Heart left ventricle (tissue), 16 donors: ENCODE measurements at places on chromosomes 4 and X. TPM values are rescaled to one million over a fixed set of nuclear protein-coding genes. Genes with fewer than 3 reads are reported as not detected.

The UNC5C gene
- 0.69 TPM for polyA plus RNA-seq

The FMR1 gene
- polyA plus RNA-seq = 19.1 TPM

The SPP1 gene
- polyA plus RNA-seq = 42.9 TPM

The CC2D2A gene
- 5.6 TPM for polyA plus RNA-seq

The APLN gene
- 8.7 TPM for polyA plus RNA-seq
